ENCODE measurements at places on chromosomes 7 and 10.

DNA sequence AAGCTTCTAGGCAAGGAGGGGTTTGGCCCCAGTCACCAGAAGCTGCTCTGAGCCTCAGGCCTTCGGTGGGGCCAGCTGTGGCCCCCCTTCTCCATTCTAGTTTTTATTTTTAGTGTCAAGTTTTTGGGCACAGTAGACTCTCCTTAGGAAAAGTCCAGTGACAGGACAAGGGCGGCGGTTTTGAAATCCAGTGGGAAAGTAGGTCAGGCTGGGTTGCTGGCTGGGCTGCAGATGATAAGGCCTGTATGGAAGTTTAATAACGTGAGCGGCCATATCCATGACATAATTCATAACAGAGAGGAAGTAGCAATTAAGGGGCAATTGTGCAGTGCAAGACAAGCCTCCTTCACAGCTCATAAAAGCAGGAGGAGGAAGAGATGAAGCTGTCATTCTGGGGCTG lies 87.1 kb upstream of the ZNF716 start:
- no peak for DNase-seq

- no peak for DNase-seq
Observed at GRCh38 chr10:70234668-70235447, 1.6 kb upstream of the PPA1 start.

- no peak for DNase-seq
Observed at GRCh38 chr10:91156196-91156595, 64.3 kb upstream of the PCGF5 start.

DNA sequence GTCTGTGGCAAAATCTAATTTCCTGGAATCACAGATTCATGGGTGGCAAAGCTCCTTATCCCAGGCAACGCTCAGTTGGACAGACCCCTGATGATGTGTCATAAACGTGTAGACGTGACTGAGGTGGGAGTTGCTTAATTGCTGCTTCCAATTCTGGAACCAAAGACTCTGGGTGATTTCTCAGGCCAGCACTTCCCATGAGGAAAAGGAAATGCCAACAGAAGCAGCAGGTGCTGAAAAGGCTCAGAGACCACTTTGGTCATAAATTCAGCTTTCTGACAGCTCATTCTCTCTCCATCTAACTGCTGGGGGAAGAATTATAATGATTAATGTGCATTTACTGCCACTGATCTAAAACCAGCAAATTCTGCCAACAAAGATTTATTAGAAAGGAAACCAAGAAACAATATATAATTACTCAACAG lies 88.7 kb downstream of the OSBPL3 start:
- no peak for DNase-seq

DNA sequence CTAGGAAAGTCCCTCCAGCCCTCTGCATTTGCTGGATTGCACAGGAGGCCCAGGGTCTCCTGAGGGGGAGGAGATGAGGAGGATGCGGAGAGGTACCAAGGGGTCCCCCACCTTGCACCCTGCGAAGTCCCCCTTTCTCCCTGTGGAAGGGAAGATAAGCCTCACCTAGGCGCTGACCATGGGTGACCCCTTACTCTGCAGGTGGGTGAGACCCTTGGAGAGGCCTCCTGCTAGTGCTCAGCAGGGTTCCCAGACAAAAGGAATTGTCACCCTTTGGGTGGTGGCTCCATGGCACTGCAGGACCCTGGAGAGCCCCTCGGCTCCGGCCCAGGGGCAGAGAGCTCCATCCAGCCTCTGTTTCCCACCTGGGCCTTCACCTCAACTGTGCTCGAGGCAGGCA lies 107.0 kb upstream of the RET start:
- DNase-seq: no peak

DNA sequence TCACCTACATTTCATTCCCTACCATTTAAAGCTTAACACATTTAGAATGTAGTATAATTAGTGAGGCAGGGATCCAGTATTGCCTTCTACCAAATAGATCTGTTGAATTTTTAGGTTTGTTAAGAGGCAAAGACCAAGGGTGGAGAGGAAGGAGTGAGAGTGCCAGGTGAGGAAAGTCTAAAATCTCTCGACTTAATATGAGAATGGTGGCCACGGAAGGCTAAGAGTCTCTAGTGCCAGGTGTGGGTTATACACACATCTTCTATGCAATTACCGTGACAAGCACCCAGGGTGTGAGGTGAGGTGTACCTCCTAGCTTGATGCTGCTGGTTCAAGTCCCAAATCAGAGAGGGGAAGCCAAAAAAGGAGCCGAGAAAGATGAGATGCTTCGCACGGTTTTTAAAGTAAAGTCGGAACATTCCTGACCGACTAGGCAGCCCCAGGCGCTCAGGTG lies 439 bp downstream of the IQUB start:
- no peak for DNase-seq

All from NCI-H1436 treated with DMSO at 0.1 percent for 48 hours (cell line).